HCT116 (cell line): ENCODE measurements at places on chromosomes 1 and 21.

DNA sequence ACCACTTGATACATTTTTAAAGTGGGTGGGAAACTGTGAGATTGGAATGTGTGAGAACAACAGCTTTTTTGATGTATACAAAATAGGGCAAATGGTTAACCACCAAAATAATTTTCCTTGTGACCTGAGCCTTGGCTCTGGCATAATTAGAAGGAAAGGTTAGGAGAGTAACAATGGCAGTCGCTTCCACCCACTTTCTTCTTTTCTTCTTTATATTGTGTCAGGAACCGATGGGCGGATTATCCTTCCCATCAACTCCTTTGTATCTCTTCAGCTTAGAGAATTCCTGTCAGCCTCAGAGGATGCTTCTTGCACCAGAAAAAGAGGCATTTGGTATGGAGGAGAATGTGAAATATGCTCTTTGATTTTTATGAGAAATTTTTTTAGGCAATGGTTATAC is 90.6 kb downstream of the SDCCAG8 start:
- no peaks in the 10 kb centered on the region for H3K4me1 ChIP-seq
- no peaks in the 10 kb centered on the region for H3K27me3 ChIP-seq
- no peaks in the 10 kb centered on the region for H3K36me3 ChIP-seq
- no peak overlapping the region for H3K4me3 ChIP-seq
- H3K27ac ChIP-seq, result no peak overlapping the region
- DNase-seq, result no peak

DNA sequence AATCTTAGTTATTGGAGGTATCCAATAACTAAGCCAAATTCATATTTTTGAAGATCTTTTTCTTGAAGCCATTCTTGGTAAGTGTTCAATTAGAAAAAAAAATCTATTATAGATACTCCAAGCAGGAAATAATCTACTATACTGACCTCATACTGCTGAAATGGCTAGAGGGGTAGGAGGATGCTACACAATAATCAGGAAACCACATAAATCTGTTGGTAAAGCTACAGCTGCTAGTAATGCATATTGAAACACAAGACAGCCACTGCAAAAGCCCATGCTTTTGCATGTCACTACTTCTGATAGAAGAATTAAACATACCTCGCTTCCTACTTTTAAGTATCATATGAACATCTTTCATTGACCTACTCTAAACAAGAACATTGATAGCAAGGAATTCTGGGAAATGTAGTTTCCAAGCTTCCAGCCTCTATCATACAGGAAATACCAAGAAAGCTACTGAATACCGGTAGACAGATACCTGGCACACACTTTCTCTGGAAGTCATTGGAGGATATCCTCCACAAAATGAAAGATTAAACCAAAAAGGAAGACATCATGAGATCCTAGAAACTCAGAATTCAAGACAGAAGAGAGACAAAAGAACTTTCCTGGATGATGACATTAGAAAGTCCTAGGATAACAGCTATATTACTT is 103.0 kb upstream of the VAV3 start:
- H3K4me3 ChIP-seq, result no peak overlapping the region
- peaks cover 26% of the 10 kb centered on the region for H3K27me3 ChIP-seq
- H3K36me3 ChIP-seq, result no peaks in the 10 kb centered on the region
- DNase-seq, result no peak

GRCh38 chr1:169090900-169091311 is 15.6 kb upstream of the ATP1B1 start:
- H3K4me3 ChIP-seq, result no peak overlapping the region
- no peaks in the 10 kb centered on the region for H3K27me3 ChIP-seq
- no peak overlapping the region for H3K27ac ChIP-seq
- H3K36me3 ChIP-seq, result no peaks in the 10 kb centered on the region
- DNase-seq, result no peak

GRCh38 chr1:172507741-172508140 is 25.2 kb upstream of the SUCO start:
- no peaks in the 10 kb centered on the region for H3K36me3 ChIP-seq
- no peak overlapping the region for H3K27ac ChIP-seq
- H3K27me3 ChIP-seq, result no peaks in the 10 kb centered on the region
- H3K4me3 ChIP-seq, result no peak overlapping the region
